ENCODE measurements at places on chromosomes 13 and 19. TPM values are rescaled to one million over a fixed set of nuclear protein-coding genes. Genes with fewer than 3 reads are reported as not detected.

RINL gene
- 4.6 TPM for total RNA-seq

CLN5 gene
- total RNA-seq: 24.3 TPM

ALG11 gene
- total RNA-seq: 21.5 TPM

TLE6 gene
- total RNA-seq: 1.9 TPM

SIGLEC10 gene
- 35.5 TPM for total RNA-seq

ZNF493 gene
- total RNA-seq: 51.3 TPM

DNA sequence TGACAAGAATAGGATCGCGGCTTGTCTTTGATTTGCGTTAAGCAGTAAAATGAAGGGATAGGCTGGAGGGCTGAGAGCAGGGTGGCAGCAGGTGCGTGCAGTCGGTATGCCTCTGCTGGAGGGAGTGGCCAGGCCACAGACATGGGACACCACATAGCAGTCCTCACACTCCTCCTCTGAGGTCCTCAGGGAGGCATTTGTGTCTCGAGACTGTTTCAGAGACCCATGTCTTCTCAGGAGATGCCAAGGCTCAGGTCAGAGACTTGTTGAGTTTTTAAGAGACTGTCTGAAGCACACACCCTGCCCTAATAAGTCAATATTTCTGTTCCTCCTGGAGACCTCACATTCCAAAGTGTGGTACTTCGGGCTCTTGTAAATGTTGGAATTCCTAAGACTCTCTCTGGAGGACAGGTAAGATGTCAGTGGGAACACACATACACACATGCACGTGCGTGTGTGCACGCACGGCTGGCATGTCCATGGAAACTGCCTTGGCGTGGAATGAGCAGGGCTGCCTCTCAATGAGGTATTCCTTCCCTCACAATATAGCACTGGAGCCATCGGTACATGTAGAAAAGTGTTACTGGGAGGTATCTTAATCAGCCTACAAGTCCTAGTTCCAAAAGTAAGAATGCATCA is 46.4 kb downstream of the COL4A2 start:
- no peak for DNase-seq

- DNase-seq: no peak
These were observed 2363.8 kb downstream of the PCDH9 start for GRCh38 chr13:64866331-64866730.

DNA sequence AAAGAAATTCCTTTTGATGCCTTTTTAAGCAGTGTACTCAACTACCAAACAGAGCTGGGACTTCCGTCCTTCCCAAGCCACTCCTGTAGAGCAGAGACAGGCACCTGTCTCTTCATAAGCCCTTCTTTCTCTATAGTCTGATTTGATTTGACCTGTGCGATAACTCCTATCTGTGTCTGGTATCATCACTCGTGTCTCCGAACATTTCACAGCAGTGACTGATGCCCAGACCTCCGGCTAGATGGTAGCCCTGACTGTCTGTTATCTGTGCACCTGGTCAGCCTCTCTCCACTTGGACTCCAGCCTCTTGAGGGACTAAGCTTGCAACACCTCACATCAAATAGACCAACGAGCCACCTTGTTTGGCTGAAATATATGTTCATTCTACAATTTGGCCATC is 316.2 kb upstream of the ZNF507 start:
- DNase-seq: no peak

DNA sequence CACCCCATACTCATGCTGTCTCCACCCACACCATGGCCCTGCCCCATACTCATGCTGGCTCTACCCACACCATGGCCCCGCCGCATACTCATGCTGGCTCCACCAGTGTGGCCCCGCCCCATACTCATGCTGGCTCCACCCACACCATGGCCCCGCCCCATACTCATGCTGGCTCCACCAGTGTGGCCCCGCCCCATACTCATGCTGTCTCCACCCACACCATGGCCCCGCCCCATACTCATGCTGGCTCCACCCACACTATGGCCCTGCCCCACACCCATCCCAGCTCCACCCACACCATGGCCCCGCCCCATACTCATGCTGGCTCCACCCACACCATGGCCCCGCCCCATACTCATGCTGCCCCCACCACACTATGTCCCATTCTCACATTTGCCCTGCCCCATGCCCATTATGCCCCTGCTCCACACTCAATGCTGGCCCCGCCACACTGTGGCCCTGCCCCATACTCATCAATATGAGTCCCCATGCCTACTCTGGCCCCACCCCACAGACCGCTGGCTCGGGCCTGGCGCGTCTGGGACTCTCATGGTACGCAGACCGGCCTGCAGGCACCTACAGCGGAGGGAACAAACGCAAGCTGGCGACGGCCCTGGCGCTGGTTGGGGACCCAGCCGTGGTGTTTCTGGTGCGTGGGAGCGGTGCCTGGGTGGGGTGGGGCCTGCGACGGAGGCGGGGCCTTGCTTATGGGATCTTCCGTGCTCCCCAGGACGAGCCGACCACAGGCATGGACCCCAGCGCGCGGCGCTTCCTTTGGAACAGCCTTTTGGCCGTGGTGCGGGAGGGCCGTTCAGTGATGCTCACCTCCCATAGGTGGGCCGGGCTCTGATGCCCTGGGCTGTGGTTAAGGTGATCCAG is 3.7 kb upstream of the ARHGAP45 start:
- DNase-seq: no peak

DNA sequence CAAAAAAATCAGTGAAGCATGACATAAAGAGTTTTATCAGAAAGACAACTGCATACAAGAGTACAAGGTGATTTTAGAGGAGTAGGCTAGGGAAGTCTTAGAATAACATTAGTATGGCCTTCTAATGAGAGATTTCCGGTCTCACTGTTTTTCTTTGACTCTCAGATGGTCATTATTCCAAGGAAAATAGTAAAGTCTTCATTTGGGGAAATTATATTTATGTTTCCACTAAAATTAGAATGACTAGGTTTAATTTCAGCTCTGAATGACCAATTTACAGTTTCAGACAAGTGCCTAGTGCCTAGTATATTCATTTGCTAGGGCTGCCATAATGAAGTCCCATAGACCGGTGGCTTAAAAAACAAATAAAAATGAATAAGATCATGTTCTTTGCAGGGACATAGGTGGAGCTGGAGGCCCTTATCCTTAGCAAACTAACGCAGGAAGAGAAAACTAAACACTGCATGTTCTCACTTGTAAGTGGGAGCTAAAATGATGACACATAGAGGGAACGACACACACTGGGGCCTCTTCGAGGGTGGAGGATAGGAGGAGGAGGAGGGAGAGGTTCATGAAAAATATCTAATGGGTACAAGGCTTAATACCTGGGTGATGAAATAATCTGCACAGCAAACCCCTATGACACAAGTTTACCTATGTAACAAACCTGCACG is 303.1 kb downstream of the PCDH9 start:
- no peak for DNase-seq

- peak; percentile 69 for DNase-seq
These were observed 36.4 kb upstream of the IGSF23 start for GRCh38 chr19:44576843-44577565.

DNA sequence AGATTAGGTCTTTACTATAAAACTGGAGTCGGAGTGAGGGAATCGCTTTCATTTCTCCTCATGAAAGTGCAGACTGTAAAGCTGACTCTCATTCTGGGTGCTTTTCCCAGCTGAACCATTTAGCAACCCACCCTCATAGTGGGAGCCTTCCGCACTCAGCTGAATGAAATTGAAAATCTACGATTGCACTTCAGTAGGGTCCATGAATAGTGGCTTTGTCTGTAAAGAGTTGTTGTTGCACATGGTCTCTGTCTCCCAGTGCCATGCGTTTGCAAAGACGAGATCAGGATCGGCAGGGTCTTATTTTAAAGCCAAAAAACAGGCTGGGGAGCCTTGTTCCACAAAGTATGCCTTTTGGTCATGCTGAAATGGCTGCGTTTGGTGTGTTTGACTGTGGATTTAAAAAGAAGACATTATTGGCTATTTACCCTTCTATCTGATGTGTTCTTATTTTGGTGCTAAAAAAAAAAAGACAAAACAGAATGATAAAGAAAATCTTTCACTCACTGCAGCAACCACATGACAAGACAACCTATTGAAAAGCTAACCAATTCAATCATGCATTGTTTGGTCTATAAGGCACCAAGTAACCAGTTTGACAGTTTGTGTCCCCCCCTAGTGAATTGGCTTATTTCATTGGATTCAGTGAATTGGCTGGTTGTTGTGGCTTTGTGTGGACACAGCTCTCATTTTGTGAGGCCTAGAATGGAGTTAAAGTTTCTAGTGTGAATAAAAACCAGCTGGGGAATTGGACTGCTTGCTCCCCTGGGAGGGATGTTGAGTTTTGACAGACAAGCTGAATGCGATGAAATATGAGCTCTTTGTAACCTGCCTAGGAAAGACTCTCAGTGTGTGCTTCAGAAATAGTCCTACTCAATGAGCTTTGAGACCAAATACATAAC is 65.6 kb downstream of the ARHGAP35 start:
- no peak for DNase-seq

DNA sequence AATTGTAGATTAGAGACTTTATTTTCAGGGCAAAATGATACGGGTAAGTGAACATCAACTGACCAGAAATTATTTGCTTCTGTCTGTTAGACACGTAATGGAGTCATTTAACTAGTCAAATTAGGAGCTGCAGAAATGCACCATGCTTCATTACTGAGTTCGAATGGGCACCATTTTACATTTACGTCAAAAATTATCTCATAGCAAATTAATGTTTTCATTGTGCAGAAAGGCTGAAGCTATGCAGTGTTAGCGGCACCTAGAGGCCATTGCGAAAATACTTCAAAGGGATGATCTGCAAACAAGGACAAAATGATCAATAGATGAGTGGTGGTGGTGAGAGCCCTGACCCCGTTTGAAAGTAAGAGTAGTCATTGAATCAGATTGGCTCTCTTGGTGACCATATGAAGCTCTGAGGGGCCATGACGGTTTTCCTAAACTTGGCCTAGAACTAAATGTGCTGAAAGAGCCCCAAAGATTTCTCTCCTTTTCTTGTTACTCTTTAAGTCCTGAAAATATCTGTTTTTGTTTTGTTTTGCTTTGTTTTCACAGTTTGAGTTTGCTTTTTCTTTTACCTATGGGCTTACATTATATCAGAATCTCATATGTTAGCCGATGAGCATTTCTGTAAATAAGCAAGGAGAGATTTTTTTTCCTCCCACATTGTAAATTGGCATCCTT is 277.9 kb downstream of the ZNF536 start:
- no peak for DNase-seq

GRCh38 chr13:36055366-36055765 is 75.8 kb downstream of the DCLK1 start:
- DNase-seq: no peak

DNA sequence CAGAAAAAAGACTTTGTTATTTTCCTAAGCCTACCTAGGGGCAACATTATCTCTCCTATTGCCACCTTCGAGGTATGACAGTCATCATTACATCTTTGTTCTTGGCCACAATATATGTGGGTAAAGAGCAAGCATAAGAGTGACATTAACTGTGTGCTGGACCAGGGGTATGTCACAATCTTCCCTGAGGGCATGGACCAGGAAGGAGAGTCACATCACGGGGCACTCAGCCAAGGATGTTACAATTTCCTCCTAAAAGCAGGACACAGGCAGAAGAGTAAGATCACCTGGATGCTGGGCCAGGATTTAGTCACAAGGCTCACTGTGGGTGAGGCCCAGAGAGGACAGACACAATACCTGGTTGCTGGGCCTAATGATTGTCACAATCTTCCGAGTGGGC is 53.0 kb upstream of the ZNF728 start:
- DNase-seq: no peak

- DNase-seq: no peak
These were observed 11.7 kb downstream of the GNA11 start for GRCh38 chr19:3105641-3106508.

GRCh38 chr13:35703061-35703460 is 226.6 kb upstream of the MAB21L1 start:
- DNase-seq: no peak

GRCh38 chr13:40175639-40176038 is 490.8 kb downstream of the FOXO1 start:
- no peak for DNase-seq

DNA sequence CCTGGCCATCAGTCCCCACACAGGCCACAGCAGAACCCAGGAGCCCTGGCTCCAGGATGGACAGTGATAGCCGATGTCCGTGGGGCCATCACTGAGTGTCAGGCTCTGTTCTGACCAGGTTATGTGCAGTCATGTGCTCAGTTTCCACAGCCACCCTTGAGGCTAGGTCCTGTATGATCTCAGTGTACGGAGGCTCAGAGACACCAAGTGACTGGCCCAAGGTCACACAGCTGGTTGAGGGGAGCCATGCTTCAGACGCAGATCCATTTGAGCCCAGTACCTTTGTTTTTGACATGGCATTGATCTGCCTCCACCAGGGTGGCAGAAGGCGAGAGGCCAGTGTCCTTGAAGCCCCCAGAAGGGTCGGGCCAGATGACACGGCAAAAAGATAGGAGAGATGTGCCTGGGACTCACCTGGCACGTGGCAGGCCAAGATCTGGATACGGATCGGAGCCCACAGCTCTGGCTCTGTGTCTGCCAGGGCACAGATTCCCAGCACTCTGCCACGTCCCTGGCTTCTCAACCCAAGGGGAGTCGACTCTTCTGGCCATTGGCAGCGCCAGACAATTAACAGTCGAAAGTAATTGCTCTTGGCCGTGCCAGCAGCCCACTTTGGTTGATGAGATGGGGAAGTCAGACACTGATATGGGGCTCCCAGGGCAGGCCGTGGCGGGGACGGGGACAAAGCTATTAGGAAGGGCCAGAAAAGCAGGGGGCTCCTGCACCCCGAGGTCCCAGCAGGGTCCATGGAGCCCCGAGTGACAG is 15.6 kb downstream of the EVI5L start:
- DNase-seq: no peak

- DNase-seq: no peak
These were observed 1.5 kb downstream of the WASF3 start for GRCh38 chr13:26558987-26559386.

- DNase-seq: no peak
These were observed 149.6 kb downstream of the MIPEP start for GRCh38 chr13:23739596-23739995.

DNA sequence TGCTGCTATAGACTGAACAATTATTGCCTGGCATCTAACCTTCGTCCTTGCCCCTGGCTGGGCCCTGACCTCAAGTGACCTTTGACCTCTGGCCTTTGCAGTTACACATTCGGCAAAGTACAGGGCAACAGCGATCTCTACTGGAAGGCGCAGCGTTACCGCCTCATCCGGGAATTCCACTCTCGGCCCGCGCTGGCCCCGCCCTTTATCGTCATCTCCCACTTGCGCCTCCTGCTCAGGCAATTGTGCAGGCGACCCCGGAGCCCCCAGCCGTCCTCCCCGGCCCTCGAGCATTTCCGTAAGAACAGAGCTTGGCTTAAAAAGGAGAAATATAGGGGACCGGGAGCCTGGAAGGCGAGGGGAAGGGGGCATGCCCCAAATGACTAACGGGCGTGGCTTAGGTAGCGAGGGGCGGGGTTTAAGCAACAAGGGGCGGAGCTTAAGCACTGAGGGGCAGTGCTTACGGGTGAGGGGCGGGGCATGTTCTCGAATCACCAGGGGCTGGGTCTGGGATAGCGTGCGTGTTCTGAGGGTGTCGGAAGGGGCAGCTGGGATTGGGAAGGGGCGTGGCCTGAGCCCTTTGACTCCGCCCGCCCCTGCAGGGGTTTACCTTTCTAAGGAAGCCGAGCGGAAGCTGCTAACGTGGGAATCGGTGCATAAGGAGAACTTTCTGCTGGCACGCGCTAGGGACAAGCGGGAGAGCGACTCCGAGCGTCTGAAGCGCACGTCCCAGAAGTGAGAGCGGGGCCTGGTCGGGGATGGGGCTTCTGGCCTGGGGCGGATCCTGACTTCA is 52.7 kb downstream of the TRPM4 start:
- DNase-seq: peak; percentile 60
